ENCODE measurements at places on chromosomes 3 and 15.

DNA sequence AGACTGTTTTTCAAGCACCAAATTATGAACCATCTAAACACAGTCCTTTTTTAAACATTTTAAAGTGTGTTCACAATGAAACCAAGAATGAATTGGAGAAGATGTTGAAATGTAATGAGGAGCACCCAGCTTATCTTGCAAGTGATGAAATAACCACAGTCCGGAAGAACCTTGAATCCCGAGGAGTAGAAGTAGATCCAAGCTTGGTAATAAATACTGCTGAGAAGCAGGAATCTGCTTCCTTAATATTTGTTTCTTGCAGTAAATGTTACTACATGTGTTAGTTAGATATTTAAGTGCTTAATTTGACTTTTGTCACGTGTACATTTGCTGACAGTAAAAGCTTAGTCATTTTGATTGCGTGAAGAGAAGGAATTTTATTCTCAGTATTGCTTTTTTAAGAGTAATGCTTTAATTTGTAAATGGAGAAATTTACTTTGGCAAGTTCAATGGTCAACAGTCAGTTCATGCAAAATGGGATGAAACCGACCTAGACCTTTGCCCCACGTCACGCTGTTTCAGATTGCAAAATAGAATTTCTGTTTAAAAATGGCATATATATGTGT, 69.8 kb downstream of the OPA1 start:
- no peak for DNase-seq

DNA sequence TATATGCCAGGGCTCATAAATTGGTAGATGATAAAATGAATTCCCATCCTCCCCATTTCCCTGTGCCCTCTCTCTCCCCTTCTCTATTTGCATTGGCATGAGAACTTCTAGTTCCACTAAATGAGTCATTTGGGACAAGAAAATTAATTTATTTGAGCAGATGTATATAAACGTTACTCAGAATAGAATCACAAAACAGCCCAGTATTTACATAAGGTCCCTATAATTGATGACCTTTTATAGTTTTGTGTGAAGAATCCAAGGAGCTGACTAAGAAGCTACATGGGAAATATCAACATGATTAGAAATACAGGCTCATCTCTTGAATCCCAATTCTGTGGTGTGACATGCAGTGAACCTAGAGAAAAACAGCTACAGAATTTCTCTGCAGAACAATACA, 617.7 kb upstream of the NR2F2 start:
- DNase-seq: no peak

- no peak for DNase-seq
Observed at GRCh38 chr15:99683000-99683670, 50.1 kb downstream of the LYSMD4 start.

GRCh38 chr15:38691377-38691776, 126.8 kb upstream of the RASGRP1 start:
- DNase-seq: no peak

DNA sequence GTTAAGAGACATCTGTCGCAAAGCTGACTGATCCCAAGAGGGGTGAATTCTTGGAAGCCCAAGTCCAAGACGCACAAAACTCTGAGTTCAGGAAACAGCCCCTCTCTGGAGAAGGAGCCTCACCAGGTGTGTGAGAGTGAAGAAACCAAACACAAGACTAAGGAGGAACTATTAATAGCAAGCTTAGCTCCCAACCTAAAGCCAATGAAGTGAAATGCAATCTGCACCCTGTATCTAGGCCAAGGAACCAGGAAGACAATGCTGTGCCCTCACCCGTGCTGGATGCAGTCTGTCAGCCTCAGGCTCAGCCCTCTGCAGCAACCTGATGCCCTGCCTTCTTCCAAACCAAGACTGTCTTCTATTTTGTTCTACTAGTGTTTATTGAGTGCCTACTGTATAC, 22.5 kb upstream of the THBS1 start:
- no peak for DNase-seq

DNA sequence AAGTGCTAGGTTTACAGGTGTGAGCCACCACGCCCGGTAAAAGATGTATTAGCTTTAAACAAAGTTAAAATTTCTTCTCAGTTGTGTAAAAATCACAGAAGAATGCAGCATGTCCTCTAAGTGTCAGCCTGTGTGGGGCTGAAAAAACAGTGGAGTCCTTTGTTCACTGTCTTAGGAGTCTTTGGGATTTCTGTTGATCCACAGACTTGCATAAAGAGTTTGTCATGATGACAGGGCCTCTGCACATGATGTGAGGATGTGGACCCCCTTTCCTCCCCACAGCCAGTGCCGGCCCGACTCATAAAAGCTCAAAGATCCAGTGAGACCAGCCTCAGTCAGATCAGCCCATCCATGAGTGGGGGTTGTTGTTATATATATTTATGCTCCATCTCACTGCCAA, 49.0 kb upstream of the GOLGA8J start:
- DNase-seq: no peak

DNA sequence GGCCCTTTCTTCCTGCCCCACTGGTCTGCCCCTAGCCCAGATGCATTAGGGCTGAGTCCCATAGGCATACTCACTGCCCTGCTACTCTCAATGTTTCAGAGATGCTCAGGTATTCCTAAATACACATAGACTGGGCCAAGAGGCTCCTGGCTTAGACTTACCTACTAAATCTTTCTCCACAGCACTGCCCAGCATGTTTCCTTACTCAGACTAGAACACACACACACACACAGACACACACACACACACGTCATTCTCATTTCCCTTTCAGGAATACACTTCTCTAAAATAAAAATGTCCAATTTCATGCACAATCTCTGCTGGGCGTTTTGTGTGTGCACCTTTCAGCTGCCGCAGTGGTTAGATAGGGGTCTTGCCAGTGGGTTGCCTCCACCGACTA, 175.7 kb downstream of the FAM43A start:
- DNase-seq: no peak

GRCh38 chr3:44412365-44412764, 65.1 kb downstream of the ZNF445 start:
- DNase-seq: no peak

- DNase-seq: no peak
Observed at GRCh38 chr3:97931218-97931617, 41.0 kb downstream of the RIOX2 start.

DNA sequence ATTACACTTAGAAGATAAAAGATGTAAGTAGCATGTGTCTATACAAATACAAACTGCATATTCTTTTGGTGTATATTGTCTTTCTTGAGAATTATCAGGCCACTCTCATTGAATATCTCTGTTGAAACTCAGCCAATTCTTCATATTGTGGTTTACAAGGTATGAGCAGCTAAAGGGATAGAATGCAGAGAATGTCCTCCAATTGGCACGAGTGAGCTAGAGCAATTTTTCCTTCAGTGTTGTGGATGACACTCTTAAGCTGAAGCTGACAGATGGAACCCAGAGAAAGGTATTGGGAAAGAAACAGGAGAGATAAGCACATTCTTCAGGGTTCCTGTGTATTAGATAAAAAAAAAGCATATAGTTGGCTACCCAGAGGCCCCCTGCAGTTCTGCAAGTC, 453.1 kb downstream of the EPHA3 start:
- DNase-seq: no peak

GRCh38 chr15:57306944-57307411, 69.3 kb upstream of the CGNL1 start:
- peak; percentile 65 for DNase-seq

GRCh38 chr15:57785959-57786358, 79.4 kb downstream of the POLR2M start:
- no peak for DNase-seq

DNA sequence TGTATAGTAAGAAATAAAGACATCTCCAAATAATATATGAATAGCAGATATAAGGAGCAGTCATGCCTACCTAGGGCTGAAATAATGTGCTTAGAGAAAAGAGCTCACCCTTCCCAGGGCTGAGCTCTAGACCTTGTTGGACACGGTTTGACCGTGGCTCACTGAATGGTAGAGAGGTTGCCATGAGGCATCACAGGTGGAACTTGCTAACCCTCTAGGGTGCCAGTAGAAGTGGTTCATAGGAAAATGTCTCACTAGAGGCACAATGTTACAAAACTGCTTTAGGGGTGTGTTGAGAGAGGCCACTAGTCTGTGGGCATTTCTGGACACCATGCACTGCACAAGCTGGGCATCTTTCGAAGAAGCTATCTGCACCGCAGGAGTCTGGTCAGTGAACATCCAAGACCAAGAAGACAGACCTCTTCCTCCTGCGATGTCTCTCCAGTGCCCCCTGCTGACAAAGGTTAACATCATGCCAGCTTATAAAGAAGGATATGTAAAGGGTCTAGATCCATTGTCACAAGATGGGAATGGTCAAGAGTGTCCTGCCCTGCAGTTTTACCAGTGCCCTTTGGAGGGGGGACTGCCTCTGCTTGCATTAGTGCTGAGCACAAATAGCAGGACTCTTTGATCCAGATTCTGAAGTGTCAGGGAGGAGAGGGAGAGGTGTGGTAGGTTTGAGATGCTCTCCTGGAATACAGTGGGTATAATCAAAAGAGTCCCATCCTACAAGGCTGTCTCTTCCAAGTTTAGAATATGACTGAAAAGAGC, 266.8 kb downstream of the ZNF385D start:
- peak; percentile 66 for DNase-seq

DNA sequence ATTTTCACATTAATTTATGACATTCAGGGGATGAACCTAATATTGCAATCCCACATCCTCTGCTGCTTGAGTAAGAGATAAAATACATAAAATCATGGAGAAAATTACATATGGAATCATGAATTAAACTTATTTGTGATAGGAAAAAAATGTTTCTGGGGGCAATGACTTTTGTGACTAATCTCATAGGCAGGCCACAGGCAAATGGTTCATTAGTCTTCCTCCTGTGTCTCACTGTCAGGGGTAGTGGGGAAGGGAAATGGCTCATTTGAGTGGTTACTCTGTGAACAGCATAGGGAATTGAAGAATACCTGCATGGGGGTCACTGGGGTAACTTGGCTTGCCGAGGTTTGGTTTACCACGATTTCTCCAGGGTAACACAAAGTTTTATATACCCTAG, 72.0 kb downstream of the TFG start:
- no peak for DNase-seq

DNA sequence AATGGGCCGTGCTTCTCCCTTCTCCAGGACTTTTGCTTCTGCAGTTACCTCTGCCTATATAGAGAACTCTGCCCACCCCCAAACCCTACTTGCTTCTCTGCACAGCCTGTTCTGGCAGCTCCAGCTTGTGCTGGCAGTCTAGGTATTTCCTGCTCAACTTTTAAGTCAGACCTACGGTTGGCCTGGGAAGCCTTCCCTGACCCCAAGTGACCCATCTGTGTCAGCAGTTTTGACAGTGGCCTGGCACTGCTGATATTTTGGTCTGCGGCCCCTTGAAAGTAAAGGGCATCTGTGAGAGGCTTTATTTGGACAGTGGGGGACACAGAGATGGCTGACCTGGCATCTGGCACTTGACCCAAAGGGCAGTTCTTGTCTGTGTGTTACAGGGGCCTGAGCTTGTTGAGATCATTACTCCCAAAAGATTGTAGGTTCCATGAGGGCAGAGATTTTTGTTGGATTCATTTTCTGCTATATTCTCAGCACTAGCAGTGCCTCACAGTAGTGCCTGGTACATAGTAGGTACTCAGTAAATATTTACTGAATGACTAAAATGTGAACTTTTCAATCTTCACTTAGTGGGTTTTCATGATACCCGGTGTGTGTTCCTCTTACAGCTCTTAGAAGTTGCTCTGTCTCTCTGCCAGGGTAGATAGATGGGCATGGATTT, 55.2 kb upstream of the TRAK1 start:
- peak; percentile 48 for DNase-seq

- DNase-seq: no peak
Observed at GRCh38 chr15:57079931-57080620, 161.6 kb downstream of the TCF12 start.

DNA sequence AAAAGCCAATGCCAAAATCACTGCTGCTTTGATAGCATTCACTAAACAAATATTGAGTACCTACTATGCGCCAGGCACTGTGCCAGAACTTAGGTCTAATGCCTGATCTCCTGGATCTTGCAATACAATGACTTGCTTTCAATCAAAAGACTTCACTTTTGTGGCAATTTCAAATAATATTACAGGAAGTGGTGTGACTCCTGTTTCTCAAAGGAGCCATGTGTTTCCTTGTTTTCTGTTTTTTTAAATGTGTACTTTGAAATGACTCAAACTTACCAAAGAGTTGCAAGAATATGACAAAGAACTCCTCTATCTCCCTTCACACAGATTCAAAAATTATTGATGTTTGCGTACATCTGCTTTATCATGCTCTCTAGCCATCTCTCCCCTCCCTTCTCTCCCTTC, 18.3 kb downstream of the OSBPL10 start:
- DNase-seq: no peak

- DNase-seq: no peak
Observed at GRCh38 chr15:92226020-92226612, 167.6 kb upstream of the ST8SIA2 start.

DNA sequence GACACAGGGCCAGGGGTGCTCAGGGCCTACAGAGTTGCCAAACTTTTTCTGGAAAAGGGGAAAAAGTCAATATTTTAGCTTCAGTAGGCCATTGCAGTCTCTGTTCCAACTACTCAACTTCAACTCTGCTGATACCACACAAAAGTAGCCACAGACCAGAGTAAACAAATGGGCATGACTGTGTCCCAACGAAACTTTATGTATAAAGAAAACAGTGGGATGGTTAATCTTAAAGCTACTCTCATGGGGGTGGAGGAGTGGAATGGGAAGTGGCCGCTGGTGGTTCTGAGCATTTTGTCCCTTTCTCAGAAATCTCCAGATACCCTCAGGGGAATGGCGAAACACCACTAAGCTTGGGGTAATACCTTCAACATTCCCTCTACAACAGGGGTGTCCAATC, 69.9 kb downstream of the OSBPL10 start:
- no peak for DNase-seq

- DNase-seq: no peak
Observed at GRCh38 chr3:28050885-28051284, 190.5 kb upstream of the CMC1 start.

DNA sequence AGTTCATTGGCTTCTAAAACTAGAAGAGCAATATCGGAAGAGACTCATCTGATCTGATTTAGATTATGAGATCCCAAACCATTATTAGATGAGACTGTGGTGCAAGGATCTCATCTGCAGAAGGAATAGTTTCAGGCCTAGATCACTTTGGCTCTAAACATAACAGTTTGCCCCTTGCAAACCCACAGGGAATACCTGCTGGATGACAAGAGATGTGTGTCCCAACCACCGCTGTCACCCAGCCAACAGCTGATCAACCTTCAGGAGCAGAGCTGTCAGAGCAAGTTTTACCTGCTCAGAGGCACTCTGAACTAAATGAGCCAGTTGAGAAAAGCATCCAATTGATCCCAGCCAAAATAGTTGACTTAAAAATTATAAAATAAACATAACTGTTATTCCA, 64.0 kb upstream of the ST3GAL6 start:
- DNase-seq: no peak

DNA sequence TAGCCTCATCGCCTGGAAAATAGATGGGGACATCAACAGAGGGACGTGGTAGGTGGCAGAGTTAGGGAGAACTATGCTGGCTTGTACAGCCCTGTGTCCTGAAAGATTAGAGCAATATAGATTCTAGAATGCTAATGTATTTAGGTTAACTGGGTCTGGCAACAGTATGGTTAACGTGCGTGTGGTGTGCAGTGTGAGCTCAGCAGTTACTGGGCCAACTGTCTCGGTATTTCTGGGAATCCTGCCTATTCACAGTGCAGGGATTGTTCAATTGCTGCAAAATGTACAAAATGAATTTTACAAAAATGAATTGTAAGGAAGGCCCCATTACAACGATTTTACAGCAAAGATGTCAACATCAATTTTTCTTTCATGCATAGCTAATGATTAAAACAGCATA, 20.6 kb downstream of the MEIS2 start:
- no peak for DNase-seq

- no peak for DNase-seq
Observed at GRCh38 chr3:64290161-64290560, 64.9 kb upstream of the PRICKLE2 start.

GRCh38 chr15:91208371-91208770, 108.3 kb downstream of the SV2B start:
- DNase-seq: no peak

All from left forelimb (tissue), 1 donor.